Pancreas (tissue), 10 donors: ENCODE measurements at places on chromosomes 1 and 21. TPM values are rescaled to one million over a fixed set of nuclear protein-coding genes. Genes with fewer than 3 reads are reported as not detected.

The ZNF648 gene
- total RNA-seq = 0.09 TPM

The COL9A2 gene
- total RNA-seq = 0.73 TPM

DNA sequence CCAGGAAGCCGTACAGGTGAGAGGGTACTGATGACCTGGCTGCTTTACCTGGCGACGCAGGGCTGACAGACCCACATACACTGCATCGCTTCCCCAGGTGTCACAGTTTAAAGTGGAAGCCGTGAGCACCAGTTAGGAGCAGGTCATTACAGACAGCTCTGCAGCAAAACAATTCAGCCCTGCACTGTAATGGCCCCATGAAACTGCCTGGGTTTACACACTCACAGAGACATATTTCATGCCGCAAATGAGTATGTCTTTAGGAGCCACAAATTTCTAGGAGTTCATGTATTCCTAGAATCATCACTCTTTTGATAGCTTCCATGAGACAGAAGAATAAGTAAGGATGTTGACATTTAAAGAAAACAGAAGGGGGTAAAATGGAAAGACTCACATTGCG, 723.1 kb downstream of the MATN1 start:
- no peak for DNase-seq
- H3K27me3 ChIP-seq = no peaks in the 10 kb centered on the region

DNA sequence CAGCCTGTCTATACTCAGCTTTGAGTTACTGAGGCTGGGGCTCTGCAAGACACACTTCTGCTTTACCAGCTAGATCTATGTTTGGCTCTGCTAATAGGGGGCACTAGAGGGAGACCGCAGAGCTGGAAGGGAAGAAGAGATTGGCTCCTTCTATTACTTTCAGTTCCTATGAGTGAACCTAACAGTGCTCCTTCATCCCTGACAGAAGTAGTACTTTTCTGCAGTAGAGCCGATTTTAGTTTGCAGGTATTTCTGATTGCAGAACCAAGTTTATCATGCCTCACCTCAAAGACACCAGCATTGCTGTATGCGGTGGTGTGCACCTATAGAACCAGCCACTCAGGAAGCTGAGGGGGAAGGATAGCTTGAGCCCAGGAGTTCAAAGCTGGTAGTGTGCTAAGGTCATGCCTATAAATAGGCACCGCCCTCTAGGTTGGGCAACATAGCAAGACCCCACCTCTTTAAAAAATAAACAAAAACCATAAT, 5.7 kb upstream of the ZDHHC18 start:
- no peak for DNase-seq
- no peak overlapping the region for H3K4me3 ChIP-seq
- peaks cover 3% of the 10 kb centered on the region for H3K4me1 ChIP-seq
- H3K27ac ChIP-seq = no peak overlapping the region
- H3K36me3 ChIP-seq = no peaks in the 10 kb centered on the region

DNA sequence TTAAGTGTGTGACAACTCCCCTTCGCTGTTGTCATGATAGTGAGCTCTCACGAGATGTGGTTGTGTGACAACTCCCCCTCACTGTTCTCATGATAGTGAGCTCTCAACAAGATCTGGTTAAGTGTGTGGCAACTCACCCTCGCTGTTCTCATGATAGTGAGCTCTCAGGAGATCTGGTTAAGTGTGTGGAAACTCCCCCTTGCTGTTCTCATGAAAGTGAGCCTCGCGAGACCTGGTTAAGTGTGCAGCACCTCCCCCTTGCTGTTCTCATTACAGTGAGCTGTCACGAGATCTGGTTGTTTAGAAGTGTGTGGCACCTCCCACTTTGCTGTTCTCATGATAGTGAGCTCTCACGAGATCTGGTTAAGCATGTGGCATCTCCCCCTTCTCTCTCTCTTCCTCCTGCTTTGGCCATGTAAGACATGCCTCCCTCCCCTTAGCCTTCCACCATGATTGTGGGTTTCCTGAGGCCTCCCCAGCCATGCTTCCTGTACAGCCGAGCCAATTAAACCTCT, 25.1 kb upstream of the LSS start:
- DNase-seq = no peak
- no peaks in the 10 kb centered on the region for H3K4me1 ChIP-seq
- H3K27me3 ChIP-seq = no peaks in the 10 kb centered on the region
- H3K4me3 ChIP-seq = no peak overlapping the region
- H3K36me3 ChIP-seq = no peaks in the 10 kb centered on the region
